ENCODE measurements at places on chromosomes 1 and 21.

DNA sequence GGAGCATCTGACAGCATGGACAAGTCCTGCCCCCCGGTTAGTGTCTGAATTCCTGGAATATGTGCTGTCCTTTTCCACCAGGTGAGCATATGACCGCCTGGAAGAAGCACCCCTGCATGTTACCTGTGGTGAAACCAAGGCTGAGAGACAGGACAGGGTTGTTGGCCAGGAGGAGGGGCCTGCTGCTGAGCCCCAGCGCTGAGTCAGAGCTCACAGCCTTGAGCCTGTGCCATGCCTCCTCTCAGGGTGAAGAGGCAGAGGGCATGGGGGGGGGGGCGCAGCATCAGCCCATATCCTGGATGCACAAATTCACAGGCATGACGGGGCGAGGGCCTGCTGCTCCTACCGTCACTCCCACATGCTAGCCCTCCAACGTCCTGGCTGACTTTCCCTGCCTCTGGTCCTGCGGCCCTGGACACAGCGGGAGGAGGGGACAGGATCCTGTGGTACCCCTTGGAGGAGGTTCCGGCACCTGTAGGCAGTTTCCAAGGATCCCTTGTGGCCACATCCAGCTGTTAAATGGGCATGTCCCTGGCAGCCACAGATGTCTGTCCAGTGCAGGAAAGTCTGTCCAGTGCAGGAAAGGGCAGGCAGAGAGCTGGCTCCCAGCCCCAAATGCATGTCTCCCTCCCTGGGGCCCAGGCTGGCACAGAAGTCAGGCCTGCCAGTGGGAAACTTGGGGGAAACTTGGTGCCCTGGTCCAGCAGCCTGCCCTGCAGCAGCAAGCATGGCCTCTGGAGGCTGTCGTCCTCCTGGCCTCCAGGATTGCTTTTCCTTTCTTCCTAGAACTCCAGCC, 23.9 kb downstream of the TTC34 start:
- no peak for DNase-seq

DNA sequence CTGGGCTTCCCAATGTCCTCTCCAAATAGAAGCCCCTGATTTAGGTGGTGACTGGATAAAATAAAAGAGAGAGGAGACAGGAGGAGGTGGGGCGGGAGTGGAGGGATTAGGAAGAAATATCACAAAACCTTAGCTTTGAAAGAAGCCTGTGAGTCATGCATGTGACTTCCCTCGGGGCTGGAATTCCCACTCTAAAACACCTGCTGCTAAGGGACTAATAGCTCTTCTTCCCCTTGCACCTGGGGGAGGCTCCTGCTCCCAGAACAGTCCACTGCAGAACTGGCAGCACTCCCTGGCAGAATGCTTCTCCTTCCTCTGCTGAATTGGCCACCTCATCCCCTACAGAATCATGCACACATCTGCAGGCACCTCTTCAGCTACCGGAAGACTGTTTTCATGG, 207.2 kb downstream of the ATG4C start:
- DNase-seq, result no peak

DNA sequence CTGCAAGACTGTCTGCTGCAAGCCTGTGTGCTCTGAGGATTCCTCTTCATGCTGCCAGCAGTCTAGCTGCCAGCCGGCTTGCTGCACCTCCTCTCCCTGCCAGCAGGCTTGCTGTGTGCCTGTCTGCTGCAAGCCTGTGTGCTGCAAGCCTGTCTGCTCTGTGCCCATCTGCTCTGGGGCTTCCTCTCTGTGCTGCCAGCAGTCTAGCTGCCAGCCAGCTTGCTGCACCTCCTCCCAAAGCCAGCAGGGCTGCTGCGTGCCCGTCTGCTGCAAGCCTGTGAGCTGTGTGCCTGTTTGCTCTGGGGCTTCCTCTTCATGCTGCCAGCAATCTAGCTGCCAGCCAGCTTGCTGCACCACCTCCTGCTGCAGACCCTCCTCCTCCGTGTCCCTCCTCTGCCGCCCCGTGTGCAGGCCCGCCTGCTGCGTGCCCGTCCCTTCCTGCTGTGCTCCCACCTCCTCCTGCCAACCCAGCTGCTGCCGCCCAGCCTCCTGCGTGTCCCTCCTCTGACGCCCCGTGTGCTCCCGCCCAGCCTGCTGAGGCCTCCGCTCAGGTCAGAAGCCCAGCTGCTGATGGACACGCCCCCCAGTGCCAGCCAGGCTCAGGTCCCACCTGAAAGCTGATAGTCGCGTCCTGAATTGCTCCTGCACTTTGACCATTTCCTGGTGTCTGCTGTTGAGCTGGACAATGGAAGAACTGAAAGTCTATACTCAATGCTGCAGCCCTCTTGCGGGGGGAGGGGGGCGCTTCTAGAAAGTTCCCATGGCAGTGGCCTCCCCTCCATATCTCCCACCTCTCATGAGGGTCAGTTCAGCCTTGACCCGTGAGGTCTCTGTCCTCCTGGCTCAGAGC, 1.2 kb downstream of the KRTAP10-4 start:
- no peak for DNase-seq

GRCh38 chr21:25636727-25637126, 2.3 kb upstream of the JAM2 start:
- DNase-seq, result no peak

GRCh38 chr1:110227774-110228173, 17.7 kb downstream of the KCNC4 start:
- DNase-seq, result no peak

DNA sequence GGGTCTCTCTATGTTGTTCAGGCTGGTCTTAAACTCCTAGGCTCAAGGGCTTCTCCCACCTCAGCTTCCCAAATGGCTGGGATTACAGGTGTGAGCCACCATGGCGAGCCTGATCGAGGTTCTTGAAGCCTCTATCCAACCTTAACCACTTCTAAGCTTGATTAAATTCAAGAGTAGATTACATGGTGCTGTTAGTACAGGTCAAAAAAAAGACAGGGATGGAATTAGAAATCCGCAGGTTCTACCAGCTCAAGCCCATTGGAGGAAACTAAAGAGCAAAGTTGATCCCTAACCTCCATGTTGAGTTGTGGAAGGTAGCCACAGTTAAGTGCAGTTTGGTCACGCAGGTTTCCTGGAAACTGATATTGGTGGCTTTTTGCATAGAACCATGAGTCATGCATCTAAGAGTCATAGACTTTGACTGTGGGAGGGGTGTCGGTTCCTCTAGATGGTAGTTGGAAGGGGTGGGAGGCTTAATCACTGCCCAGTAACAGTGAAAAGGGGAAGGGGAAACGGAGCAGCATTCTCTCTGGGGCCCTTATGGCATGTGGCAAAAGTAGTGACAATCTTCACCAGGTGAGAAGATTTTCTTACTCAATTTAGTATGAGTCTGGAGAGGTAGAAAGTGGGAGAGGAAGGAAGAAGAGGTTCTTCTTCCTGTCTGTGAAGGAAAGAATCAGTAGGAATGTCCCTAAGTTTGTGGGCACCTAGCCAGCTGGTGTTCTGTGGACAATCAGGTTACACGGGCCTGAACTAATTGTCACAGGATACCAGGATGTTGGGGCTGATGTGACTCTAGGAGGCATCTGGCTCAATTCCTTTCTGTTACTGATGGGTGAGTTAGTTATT, 7.0 kb downstream of the CD53 start:
- DNase-seq, result no peak

GRCh38 chr1:7938070-7938469, 2.6 kb downstream of the TNFRSF9 start:
- DNase-seq, result no peak

DNA sequence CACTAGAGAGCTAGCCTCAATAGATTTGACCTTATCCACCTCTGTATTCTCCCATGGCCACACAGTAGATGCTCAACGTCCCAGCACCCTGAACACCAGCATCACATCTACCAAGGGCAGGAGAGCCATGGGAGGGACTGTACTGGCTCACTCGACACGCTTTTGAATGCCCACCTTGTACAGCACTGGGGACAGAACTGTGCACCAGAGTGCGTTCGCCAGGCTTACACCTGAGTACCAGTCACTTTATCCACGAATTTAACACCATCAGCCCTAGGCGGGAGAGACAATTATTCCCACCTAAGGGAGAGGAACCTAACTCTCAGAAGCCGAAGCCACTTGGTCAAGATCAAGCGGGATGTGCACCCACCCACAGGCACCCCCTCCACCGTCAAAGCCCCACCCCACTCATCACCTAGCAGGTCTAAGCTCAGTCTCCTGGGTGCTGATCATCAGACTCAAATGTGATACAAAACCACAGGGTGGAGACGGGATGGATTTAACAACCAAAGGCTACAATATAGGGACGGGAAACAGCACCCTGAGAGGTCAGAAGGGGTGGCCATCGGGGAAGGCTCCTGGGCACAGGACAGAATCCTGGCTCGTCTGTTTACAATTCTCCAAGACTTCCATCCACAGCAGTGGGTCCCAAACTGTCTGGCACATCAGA, 110.5 kb downstream of the GLIS1 start:
- DNase-seq, result no peak

GRCh38 chr1:247434005-247434404, 18.0 kb downstream of the NLRP3 start:
- no peak for DNase-seq

DNA sequence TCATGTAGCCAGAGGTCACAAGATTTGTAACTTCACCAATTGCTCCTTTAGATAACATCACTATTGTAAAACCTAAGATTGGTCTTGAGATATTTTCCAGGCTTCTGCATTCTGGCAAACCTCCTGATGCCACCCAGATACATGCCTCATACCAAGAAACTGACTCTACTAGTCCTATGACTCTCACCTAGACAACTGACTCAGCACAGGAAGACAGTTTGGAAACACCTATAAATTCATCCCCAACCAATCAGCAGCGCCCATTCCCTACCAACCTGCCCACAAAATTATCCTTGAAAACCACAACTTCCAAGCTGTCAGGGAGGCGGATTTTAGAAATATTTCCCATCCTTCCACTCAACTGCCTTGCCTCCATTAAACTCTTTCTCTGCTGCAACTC, 2.6 kb downstream of the NME7 start:
- DNase-seq, result no peak

DNA sequence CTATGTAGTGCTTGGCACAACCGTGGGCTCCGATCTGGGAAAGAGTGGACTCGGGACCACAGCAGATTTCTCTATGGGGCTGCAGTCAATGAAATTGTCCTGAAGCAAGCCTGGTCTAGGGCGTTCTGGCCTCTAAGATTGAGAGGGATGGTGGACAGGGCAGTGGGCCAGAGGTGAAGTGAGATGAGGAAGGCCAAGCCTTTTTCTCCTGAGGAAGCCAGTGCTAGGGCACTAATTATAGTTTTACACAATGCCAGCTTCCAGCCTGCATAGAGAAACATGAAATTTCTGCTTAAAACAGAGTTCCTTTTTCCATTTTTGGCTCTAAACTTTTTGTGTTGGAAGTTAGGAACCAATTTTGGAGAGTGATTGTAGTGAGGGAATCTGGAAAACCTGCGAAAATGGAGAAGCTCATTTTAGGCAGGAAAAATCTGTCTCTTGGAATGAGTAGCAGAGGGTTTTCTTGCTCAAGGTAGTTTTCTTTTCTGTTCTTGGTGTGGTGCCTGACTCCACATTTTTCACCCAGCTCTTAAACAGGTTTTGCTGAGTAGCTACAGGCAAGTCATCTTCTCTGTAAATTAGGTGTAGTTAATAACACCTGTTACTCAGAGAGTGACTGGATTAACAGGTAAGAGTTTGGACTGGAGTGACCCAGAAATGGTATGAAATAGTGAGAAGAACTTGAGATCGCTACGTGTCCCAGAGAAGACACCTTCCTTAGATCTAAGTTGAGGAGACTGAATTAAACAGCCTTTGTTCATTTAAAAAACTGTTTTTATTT, 22.1 kb downstream of the UCK2 start:
- no peak for DNase-seq

- DNase-seq, result peak; percentile 31
Measured at GRCh38 chr1:89525169-89525855, 683 bp downstream of the LRRC8B start.

GRCh38 chr1:156560585-156561163, 11.7 kb downstream of the IQGAP3 start:
- DNase-seq, result no peak
